ENCODE measurements at places on chromosomes 12 and 14. TPM values are rescaled to one million over a fixed set of nuclear protein-coding genes. Genes with fewer than 3 reads are reported as not detected.

The HOXC4 gene
- total RNA-seq = 1.2 TPM

GRCh38 chr12:1369460-1369859, 224.9 kb downstream of the FBXL14 start:
- DNase-seq = no peak

DNA sequence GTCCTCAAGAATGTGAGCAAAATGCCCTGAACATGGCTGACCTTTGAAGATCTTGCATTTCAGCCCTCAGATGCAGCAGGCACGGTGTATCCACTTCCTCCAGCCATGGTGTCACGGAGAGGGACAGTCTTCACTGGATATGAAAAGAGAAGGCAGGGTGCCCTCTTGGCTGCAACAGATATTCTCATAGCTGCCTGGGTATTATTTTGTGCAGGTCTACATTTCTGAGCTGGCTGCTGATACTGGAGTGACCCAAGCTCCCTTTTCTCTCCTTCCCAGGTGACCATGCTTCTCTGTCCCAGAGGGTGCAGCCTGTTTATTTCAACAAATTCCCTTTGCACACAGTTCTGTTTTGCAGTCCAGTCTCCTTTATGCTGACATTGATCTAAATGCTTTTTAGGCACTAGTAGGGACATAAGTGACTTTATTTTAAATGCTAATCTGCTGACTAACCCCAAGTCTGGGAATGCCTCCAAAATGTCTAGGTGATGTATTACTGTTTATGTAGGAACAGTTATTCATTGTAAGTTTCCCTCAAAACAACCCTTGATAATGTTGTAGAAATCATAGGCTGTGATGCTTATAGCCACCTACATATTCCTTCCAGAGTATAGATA, 17.4 kb upstream of the PYGL start:
- no peak for DNase-seq

- DNase-seq = no peak
These were observed 830.0 kb upstream of the NOVA1 start for GRCh38 chr14:27427796-27428195.

GRCh38 chr14:61510736-61511557, 184.4 kb upstream of the HIF1A start:
- no peak for DNase-seq

DNA sequence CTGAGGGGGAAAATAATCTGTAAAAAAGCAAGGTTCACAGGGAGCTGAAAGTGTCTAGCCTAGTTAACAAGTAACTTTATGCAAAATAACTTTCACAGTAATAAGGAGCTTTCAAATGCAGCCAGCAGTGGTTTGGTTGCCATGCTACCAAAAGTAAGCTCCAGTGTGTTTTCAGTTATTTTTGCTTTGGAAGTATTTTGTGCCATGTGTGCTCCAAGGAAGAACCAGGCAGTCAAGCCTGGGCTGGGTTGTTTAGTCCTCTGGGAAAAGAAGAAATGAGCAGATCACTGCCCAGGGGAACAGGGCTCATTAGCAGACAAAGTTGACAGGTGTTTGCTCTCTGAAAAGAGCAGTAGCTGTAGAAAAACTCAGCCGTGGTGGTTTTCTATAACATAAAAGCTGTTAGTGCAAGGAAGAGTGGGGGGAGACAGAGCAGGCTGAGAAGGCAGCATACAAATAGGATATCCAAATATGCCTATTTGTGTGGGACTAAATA, 92.8 kb upstream of the TMTC2 start:
- DNase-seq = no peak

GRCh38 chr12:5967645-5968415, 22.8 kb upstream of the ANO2 start:
- no peak for DNase-seq

DNA sequence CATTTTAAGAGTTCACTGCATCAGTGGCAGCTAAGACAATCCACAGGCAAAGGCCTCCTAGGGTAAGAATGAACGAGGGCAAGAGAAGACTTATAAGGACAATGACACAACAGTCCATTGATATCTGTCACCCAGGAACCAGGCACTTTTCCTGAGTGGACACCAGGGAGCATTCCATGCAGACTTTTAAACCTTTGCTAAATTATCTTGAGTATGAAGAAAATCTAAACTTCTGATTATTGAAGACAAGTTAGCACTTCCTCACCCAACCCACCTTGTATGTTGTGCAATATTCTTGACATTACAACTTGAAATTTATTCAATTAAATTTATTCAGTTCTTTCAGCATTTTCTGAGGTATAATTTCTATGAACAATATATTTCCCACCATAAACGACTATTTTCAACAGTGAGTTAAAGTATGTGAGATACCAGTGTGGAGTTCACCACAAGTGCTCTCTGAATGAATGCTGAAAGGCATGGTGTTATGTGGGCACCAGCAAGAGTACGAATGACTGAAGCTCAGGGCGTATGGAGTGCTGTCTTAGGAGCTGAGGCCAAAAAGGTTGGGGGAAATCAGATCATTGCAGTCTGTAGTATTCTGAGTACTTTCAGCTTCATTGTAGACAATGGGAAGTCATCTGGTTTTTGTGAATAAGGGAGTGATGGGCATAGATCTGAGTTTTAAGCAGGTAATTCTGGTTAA, 124.3 kb upstream of the LMNTD1 start:
- no peak for DNase-seq

The LIN7A gene
- not detected for total RNA-seq

DNA sequence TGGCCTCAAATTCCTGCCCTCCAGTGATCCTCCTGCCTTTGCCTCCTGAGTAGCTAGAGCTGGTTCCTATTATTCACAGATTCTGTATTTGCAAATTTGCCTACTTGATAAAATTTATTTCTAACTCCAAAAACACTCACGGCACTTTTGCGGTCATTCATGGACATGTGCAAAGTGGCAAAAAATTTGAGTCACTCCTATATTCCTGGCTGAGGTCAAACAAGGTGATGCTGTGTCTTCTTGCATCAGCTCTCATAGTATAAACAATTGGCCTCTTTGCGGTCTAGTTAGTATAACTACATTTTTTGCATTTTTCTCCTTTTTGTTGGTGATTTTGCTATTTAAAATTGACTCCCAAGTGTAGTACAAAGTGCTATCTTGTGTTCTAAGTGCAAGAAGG, 24.7 kb downstream of the ATF1 start:
- DNase-seq = no peak

The CLECL1 gene
- total RNA-seq = 0.72 TPM

DNA sequence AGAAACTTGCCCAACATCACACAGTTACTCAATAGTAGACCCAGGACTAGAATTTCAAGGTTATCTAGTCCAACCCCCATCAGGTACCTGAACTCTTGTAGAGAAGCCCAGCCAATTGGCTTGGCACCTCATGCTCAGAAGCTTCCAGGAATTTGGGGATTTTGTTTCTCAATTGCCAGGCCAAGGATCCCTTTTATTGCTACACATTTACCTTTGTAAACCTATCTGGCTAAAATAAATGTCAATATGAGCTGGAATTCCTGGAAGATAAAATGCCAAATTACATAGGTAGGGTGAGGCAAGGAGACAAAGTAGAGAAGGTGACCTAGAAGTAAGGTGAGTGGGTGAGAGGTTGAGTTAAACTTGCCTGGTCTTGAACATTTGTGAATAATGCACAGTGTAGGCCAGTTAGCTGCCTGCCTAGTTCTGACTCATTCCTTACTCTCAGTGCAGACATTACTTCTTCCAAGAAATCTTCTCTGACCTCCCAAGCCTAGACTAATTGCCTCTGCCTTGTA, 36.3 kb downstream of the SDR9C7 start:
- DNase-seq = no peak

DNA sequence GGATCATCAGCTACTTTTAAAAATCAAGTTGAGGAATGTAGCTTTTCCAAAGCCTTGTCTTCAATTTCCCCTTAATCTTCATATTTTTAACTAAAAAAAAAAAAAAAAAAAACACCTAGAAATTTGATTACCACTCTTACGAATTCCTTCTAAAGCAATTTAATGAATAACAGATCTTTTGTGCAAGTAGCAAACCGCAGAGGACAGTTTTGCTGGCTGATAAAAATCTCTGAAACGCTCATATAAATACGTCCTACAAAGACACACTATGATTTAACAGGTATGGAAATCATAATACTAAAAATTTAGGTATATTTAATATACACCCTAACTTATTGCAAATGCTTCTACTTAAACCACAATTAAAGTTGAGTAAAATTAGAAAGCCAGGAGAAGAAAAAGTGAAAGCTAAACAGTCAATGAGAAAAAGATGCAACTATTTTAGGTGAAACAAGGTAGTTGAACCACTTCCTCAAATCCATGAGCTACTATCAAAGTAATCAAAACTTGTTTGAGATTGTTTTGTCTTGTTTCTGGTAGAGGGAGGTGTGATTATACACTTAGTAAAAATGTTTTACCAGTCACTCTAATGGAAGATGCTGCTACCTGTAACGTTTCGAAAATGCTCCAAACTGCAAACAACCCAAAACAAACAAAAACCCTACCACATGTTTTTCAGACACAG, 2.2 kb downstream of the PAWR start:
- DNase-seq = no peak

GRCh38 chr14:75717729-75718128, 56.7 kb downstream of the TTLL5 start:
- no peak for DNase-seq
